Panc1 (cell line): ENCODE measurements at places on chromosomes 12 and 14.

- no peak overlapping the region for H3K4me3 ChIP-seq
- DNase-seq = no peak
- H3K4me1 ChIP-seq = no peaks in the 10 kb centered on the region
- no peak overlapping the region for H3K27ac ChIP-seq
- H3K36me3 ChIP-seq = no peaks in the 10 kb centered on the region
Observed at GRCh38 chr12:28223858-28224257, 33.6 kb downstream of the CCDC91 start.

DNA sequence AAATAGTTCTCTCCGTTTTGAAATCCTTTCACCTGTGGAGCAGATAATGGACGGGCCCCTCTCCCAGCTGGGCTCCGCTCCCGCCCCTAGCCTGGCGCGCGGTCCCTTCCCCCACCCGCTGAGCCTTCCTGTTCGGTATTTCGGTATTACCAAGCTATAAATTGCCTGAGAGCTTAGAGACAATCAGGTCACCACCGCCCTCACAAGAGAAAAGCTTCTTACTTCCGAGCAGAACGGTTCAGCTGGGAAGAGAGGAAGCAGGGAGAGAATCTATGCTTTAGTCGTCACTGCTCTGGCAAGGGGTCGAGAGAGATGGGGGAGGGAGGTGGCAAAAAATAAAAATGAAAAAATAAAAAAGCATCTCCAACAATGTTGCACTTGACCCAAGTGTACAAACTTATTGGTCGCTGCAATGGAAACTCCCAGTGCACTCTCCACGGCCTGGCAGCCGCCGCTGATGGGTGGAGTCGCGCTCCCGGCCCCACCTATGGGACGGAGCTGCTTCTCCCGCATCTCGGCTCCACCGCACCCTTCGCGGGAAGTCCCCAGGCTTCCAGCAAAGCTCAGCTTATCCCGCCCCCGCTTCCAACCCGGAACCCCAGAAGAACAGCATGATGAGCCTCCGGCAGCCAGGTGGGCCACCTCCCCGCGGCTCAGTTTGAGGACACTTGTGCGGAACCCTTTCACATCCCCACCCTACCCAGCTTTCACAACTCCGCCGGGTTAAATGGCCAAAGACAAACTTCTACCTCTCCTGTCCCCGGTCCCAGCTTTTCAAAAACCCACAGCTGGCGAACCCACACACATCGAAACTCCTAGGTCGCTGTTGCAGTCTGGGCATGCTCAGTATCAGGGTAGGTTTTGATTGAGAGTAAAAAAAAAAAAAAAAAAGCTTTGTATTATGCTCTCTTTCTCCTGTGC lies 832 bp upstream of the SYT1 start:
- H3K27ac ChIP-seq = peak overlapping the region; percentile 39; the same call in 1 of the 2 replicates
- H3K4me1 ChIP-seq = peaks cover 5% of the 10 kb centered on the region
- no peak for DNase-seq
- H3K27me3 ChIP-seq = peaks cover 5% of the 10 kb centered on the region; the same call in 1 of the 2 replicates

DNA sequence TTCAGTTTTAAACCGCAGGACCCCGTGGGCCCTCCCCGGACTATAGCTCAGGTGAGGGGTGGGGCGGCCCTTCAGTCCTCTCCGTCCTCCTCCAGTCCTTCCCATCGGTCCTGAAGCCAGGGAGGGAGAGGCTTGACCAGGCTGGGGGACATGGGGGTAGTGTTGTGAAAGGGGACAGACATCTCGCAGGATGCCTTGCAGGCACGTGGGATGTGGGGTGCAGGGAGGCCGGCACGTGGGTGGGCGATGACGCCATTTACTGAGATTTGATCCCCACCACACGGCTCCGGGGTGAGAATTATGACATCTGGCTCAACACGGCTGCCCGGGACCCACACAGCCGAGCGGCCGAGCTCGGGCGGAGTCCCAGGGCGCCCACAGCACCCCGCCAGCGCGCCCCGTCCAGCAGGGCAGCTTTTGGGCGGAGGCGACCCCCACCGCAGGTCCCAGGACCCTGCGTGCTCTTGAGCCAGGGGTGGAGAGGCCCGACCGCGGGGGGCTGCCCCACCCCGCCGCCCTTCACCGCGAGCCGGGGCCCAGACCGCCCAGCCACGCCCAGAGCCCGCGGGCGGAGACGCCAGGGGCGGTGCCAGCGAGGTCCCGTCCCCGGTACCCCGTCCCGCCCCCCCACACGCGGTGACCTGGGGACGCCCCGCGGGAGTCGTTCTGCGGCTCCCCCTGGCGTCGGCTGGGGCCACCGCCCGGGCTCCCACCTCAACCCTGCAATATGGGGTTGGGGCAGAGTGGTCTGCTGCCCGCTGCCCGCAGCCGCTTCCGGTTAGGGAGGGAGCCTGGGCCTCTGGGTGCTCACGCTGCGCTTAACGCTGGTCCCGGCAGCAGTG lies 3.3 kb upstream of the EXOC3L4 start:
- no peaks in the 10 kb centered on the region for H3K36me3 ChIP-seq
- H3K4me1 ChIP-seq = no peaks in the 10 kb centered on the region
- peak overlapping the region; percentile 63; the same call in 1 of the 2 replicates for H3K27ac ChIP-seq
- no peak for DNase-seq

DNA sequence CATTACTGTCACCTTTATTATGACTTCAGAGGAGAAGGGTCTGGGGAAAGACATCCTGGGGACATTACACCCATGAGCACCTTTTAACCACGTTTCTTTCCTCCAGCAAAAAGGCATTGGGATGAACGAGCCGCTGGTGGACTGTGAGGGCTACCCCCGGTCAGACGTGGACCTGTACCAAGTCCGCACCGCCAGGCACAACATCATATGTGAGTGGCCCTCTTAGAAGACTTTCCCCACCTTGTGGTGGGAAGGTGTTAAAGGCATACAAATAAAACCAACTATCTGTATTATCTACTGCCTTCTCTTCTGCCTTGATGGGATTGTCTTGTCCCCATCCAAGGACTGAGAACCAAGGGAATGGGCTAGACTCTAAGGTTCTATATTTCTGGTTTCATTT lies 6.0 kb downstream of the PSMD9 start:
- H3K27me3 ChIP-seq = no peaks in the 10 kb centered on the region
- no peak for DNase-seq
- H3K27ac ChIP-seq = no peak overlapping the region
- no peak overlapping the region for H3K4me3 ChIP-seq
- peaks cover 2% of the 10 kb centered on the region; the same call in 1 of the 2 replicates for H3K36me3 ChIP-seq

DNA sequence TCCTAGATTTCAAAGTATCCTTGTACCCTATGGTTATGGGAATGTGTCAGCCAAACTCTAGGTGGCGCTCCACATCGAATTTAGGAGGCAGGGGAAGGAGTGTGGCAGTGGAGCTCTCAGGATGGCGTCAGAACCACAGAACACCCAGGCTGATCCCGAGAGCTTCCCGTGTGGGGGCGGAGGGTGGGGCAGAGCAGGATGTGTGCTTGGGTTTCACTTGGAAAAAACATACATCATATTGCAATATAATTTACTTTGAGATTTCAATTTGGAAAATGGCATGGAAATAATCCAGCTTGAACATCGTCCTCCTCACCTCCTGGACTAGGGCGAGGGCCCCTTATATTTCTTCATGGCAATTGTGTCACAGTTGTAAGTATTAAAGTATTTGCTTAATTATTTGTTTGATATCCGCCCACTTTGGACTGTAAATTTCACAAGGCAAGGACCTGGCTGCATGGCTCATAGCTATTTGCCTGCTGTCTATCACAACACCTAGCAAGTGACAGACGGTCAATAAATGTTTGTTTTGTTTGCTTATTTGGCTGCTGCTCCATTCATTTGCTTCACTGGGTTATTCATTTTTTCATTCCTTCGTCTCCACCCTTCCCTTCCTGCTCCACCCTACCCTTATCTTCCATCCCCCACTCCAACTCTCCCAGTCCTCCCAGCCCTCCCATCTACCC lies 221.5 kb upstream of the HMGA2 start:
- DNase-seq = peak; percentile 76
- no peaks in the 10 kb centered on the region for H3K27me3 ChIP-seq
- H3K27ac ChIP-seq = peak overlapping the region; percentile 87
- H3K36me3 ChIP-seq = no peaks in the 10 kb centered on the region
